ENCODE measurements at places on chromosomes 6 and 20. TPM values are rescaled to one million over a fixed set of nuclear protein-coding genes. Genes with fewer than 3 reads are reported as not detected.

GRCh38 chr20:63967330-63968135 is 2.2 kb downstream of the ZNF512B start:
- no peak for DNase-seq

GRCh38 chr6:80477591-80477990 is 371.1 kb downstream of the BCKDHB start:
- no peak for DNase-seq

DNA sequence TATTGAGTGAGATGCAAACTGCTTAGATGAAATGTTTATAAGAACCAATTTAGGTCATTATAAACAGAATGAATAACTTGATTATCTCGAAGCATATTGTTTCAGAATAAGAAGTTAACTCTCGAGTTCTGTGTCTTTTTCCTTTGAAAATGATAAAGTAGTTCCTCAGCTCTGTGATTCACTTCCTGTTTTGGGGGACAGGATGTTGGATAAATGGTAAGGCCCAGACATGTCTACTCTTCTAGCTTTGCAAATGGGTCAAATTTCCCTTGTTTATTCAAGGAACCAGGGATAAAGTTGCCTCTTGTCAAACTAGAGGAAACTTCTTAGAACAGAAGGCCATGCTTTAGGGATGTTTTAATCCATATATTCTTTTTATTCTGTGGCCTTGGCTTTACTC is 246.9 kb downstream of the SOX4 start:
- no peak for DNase-seq

ANKRD6 gene
- 36.5 TPM for polyA plus RNA-seq

DNA sequence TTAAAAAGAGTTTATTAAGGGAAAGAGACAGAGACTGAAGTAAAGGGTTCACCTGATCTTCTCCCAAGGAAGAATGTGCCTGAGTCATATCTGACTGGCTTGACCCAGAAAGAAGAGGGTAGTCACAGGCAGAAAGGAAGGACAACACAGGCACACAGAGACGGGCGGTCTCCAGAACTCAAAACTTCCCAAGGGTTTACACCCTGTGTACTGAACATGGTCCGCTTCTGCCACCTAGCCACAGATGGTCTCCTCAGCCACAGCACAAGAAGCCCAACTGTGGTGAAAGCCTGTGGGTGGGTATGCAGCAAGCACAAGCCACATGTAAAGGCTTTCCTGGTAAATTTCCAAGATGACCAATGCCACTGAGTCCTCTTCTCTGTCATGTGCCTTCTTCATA is 17.2 kb downstream of the UNC5CL start:
- no peak for DNase-seq

SEL1L2 gene
- polyA plus RNA-seq = not detected
